ENCODE measurements at places on chromosomes 5 and 9. TPM values are rescaled to one million over a fixed set of nuclear protein-coding genes. Genes with fewer than 3 reads are reported as not detected.
A peak's percentile ranks its signal among the peaks of the same experiment; 100 is the strongest.

GRCh38 chr9:37436540-37436939 is 14.0 kb downstream of the GRHPR start:
- DNase-seq = no peak
- H3K27ac ChIP-seq = peak overlapping the region; percentile 38

DNA sequence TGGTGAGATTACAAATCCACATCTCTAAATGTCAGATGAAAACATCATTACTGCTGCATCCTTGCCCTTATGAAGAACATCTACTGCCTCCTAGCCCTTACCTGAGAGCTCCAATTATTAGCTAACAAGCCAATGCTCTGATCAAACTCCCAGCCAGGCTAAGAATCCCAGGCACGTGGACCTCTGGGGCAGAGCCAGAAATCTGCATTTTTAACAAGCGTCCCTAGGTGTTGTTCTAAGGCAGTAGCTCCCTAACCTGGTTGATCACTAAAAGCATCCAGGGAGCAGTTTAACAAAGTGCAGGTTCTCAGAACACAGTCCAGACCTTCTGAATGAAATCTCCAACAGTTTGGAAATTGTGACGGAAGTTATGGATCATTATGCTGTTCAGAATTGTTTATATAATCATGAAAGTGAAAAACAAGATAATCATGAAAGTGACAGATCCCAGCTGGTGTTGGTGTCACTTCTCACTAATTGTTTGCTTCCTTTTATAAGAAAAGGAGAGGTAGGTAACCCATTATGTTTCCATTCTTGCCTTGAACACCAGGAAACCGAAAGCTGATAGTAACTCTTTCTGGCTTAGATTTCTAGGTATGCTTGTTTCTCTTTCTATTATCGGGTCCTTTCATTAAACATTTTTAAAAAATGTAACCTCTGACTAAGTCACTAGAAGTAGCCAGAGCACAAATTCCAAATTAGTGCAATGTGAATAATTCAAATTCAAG is 216.5 kb upstream of the NR4A3 start:
- DNase-seq = no peak
- H3K27ac ChIP-seq = no peak overlapping the region
- H3K36me3 ChIP-seq = no peaks in the 10 kb centered on the region
- H3K4me1 ChIP-seq = peaks cover 2% of the 10 kb centered on the region
- H3K27me3 ChIP-seq = no peaks in the 10 kb centered on the region

ADAMTS2 gene
- total RNA-seq = 4.6 TPM

SLC27A6 gene
- 61.1 TPM for total RNA-seq

- H3K36me3 ChIP-seq = no peaks in the 10 kb centered on the region
- no peak overlapping the region for H3K4me3 ChIP-seq
- no peaks in the 10 kb centered on the region for H3K27me3 ChIP-seq
- H3K27ac ChIP-seq = peak overlapping the region; percentile 85
- H3K4me1 ChIP-seq = peaks cover 76% of the 10 kb centered on the region
Observed at GRCh38 chr9:35518225-35518821, 28.4 kb downstream of the RUSC2 start.

- no peak overlapping the region for H3K27ac ChIP-seq
- H3K4me3 ChIP-seq = no peak overlapping the region
- no peaks in the 10 kb centered on the region for H3K27me3 ChIP-seq
Observed at GRCh38 chr9:99385215-99385614, 163.1 kb downstream of the SEC61B start.

DNA sequence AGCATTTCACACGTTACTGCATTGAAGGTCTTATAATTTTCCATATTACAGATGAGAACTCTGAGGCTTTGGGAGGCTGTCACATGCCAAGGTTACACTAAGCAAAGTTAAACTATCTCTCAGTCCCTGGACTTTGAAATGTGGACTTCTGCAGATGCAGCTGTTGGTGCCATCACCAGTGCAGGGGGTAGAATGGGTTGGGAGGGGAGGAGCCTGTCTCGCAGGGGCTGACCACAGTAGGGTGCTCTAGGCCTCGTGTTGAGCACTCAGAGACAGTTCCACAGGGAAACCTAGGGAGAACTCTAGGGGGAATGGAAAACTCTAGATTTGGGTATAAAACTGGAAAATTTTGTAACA is 220.9 kb downstream of the MAPKAP1 start:
- H3K27ac ChIP-seq = peak overlapping the region; percentile 86
- H3K4me3 ChIP-seq = no peak overlapping the region
- no peak for DNase-seq
- H3K4me1 ChIP-seq = peaks cover 39% of the 10 kb centered on the region
- peaks cover 15% of the 10 kb centered on the region for H3K36me3 ChIP-seq

DNA sequence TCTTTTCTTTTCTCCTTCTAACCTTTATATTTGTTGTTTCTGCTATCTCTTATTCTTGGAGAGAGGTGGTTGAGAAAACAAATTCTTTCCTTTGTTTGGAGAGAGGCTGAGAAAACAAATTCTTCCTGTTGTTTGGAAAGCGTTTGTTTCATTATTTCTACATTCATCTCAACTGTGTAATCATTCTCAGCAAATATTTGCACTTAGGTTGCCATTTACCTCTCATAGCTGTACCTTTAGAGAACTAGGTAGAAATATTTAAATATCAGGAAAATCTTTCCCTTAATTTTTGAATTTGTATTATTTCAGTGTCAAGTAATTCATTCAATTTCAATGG is 1824.4 kb upstream of the CDH9 start:
- H3K4me1 ChIP-seq = no peaks in the 10 kb centered on the region
- no peak overlapping the region for H3K27ac ChIP-seq
- H3K27me3 ChIP-seq = no peaks in the 10 kb centered on the region
- no peak for DNase-seq

TLX3 gene
- not detected for total RNA-seq

DNA sequence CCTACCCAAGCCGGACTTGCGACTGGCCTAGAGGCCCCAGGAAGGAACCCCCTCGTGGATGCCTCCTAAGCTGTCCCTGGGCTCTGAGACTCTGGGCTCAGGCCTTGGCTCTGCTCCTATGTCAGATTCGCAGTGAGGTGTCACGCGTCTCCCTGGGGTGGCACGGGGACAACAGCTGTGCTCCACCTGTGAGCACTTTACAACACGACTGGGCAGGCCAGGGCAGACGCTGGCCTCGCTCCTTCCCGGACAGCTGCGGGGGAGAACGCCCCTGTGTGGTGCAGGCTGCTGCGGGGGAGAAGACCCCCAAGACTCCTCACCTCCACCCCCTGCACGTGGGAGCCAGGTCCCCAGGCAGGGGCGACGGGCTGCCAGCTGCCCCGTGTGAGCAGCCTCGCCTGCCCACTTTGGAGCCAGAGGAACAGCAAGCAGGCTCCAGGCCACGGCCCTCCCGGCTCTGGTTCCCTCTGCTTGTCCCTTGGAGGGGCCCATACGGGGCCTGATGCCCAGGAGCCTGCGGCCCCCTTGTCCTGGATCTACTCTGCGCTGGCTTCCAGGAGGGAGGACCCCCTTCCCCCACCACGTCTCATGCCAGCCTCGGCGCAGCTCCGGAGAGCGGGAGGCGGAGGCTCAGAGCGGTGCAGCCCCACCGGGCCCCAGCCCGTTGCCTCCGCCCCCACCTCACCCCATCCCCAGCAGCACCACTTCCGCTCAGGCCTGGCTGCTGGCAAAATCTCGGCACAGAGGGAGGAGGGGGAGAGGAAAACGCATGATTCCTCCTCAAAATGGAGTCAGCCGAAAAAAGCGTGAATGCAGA is 36.0 kb downstream of the SARDH start:
- no peak overlapping the region for H3K27ac ChIP-seq
- H3K36me3 ChIP-seq = no peaks in the 10 kb centered on the region
- peaks cover 51% of the 10 kb centered on the region for H3K27me3 ChIP-seq
- no peak for DNase-seq
- H3K4me1 ChIP-seq = peaks cover 15% of the 10 kb centered on the region

DNA sequence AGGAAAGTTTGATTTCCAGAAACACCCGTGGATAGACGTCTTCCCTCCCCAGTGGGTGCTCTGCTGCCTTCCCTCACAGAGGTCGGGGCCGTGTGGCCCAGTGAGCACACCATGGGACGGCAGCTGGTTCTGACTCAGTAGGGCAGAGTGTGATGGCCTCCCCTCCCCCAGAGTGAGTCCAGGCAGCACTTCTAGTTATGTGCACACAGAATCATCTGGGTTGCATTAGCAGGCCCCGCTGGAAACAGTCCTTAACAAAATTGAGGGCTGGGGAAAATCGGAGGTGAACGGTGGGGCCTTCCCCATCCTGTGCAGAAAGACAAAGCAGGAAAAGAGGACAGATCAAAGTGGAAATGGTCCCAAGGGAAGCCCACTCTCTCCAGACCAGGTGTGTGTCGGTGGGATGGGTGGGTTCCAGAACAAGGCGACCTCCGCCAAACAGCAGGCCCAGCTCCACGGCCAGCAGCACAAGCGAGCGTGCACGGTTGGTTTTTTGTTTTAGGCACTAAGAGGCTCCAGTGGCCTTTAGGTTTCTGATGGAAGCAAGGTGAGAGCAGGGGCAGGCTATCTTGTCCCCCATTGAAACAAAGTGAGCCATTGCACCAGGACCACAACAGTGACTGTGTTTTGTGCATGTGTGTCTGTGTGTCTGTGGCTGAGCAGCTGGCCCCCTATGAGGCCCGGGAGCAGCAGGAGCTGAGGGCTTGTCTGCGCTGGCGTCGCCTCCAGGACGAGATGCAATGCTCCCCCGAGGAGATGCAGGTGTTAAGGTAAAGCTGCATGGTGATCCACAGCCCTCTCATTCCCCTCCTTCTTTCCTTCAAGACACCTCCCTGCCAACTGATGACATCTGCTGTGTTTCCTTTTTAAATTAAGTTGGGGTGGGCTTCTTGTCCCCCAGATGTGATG is 201.5 kb downstream of the AOPEP start:
- no peaks in the 10 kb centered on the region for H3K27me3 ChIP-seq
- H3K27ac ChIP-seq = peak overlapping the region; percentile 77
- no peak for DNase-seq
- H3K4me1 ChIP-seq = peaks cover 48% of the 10 kb centered on the region
- no peak overlapping the region for H3K4me3 ChIP-seq
- H3K36me3 ChIP-seq = no peaks in the 10 kb centered on the region

- no peak for DNase-seq
- H3K36me3 ChIP-seq = no peaks in the 10 kb centered on the region
- no peak overlapping the region for H3K4me3 ChIP-seq
- H3K27me3 ChIP-seq = no peaks in the 10 kb centered on the region
- H3K27ac ChIP-seq = no peak overlapping the region
Observed at GRCh38 chr5:24916863-24917262, 272.1 kb upstream of the CDH10 start.

NMUR2 gene
- not detected for total RNA-seq

SELENOP gene
- total RNA-seq = 213 TPM

GRCh38 chr9:7756088-7756487 is 43.5 kb downstream of the DMAC1 start:
- no peaks in the 10 kb centered on the region for H3K27me3 ChIP-seq
- no peaks in the 10 kb centered on the region for H3K4me1 ChIP-seq
- DNase-seq = no peak
- no peak overlapping the region for H3K4me3 ChIP-seq
- no peaks in the 10 kb centered on the region for H3K36me3 ChIP-seq

DNA sequence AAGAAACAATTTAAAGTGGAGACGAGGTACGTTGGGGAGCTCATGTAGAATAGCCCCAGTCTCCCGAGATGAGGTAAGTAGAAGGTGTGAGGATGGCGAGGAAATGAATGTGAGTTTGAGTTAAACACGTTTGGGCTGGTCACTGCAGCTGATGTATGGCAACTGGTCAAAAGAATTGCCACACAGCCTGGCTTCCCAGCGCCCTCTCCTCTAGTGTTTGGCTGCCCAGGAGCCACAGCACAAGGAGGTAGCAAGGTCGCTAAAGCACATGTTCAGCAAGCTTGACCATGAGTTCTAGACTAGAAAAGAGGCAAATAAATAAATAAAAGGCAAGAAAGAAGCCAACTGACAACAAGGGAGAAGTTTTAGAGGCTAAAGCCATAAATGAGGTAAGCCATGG is 21.4 kb upstream of the LECT2 start:
- H3K36me3 ChIP-seq = no peaks in the 10 kb centered on the region
- no peaks in the 10 kb centered on the region for H3K27me3 ChIP-seq
- no peak overlapping the region for H3K4me3 ChIP-seq
- H3K27ac ChIP-seq = no peak overlapping the region
- DNase-seq = no peak

ACSL6 gene
- 2.7 TPM for total RNA-seq

DNA sequence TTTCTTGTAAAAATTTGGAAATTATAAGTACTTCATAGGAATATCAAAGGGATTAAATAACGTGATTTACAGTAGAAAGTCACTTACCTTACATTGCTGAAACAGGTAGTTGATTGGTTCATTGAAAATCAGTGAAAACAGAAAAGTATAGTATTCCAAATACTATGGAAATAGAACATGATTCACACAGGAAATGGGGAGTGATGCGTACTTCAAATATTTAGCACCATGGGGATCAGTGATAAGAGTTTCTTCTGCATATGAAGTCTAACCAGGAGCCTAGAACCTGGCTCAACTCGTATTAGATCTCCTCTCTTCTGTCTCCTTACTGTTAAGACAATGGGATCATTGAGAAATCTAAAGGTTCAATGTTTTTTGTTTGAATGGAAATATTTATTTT is 133.3 kb downstream of the FAM174A start:
- no peak overlapping the region for H3K27ac ChIP-seq
- no peak overlapping the region for H3K4me3 ChIP-seq
- H3K27me3 ChIP-seq = no peaks in the 10 kb centered on the region
- no peaks in the 10 kb centered on the region for H3K36me3 ChIP-seq
- DNase-seq = no peak
- no peaks in the 10 kb centered on the region for H3K4me1 ChIP-seq

DNA sequence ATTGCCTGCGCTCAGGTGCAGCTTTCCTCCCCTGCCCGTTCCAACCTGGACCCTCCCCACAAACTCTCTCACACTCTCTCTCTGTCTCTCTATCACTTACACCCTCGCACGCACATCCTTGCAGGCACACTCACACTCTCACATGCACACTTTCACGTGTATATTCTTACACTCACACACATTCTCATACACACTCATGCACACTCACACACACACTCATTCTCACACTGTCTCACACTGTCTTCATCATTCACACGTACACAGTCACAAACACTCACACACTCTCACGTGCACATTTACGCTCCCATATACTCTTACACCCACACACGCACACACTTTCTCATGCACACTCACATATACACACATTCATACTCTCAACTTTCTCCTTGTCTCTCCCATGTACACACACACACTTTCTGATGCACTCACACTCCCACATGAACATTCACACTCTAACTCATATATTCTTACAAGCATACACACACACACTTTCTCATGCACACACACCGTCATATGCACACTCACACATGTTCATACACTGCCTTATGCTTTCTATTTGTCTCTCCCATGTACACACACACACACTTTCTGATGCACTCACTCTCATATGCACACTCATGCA is 229.3 kb downstream of the SNX18 start:
- no peak overlapping the region for H3K27ac ChIP-seq
- H3K27me3 ChIP-seq = no peaks in the 10 kb centered on the region
- H3K4me1 ChIP-seq = peaks cover 20% of the 10 kb centered on the region
- no peak overlapping the region for H3K4me3 ChIP-seq
- no peaks in the 10 kb centered on the region for H3K36me3 ChIP-seq
- DNase-seq = no peak

DTWD2 gene
- 14.7 TPM for total RNA-seq

- peaks cover 4% of the 10 kb centered on the region for H3K27me3 ChIP-seq
- DNase-seq = no peak
- no peak overlapping the region for H3K4me3 ChIP-seq
Observed at GRCh38 chr5:1555011-1555807, 31.4 kb upstream of the LPCAT1 start.

- peak overlapping the region; percentile 4 for H3K27ac ChIP-seq
- H3K36me3 ChIP-seq = no peaks in the 10 kb centered on the region
- H3K27me3 ChIP-seq = no peaks in the 10 kb centered on the region
- peaks cover 15% of the 10 kb centered on the region for H3K4me1 ChIP-seq
- H3K4me3 ChIP-seq = no peak overlapping the region
Observed at GRCh38 chr5:110909415-110909814, 162.1 kb upstream of the TSLP start.

Data from left ventricle myocardium inferior (tissue), 1 donor.